ENCODE measurements at places on chromosomes 6 and 20. TPM values are rescaled to one million over a fixed set of nuclear protein-coding genes. Genes with fewer than 3 reads are reported as not detected.

The FNDC11 gene
- 0.47 TPM for polyA plus RNA-seq

The MUC22 gene
- not detected for polyA plus RNA-seq

GRCh38 chr6:15882915-15883314 lies 220.1 kb upstream of the DTNBP1 start:
- DNase-seq, result no peak

The PDE7B gene
- 4.6 TPM for polyA plus RNA-seq

The PGC gene
- polyA plus RNA-seq, result 0.39 TPM

All from kidney (tissue), 22 donors.